Ureter (tissue), 1 donor: ENCODE measurements at places on chromosomes 12 and 14.

- no peak for DNase-seq
Observed at GRCh38 chr12:55699471-55700055, 8.1 kb downstream of the ITGA7 start.

DNA sequence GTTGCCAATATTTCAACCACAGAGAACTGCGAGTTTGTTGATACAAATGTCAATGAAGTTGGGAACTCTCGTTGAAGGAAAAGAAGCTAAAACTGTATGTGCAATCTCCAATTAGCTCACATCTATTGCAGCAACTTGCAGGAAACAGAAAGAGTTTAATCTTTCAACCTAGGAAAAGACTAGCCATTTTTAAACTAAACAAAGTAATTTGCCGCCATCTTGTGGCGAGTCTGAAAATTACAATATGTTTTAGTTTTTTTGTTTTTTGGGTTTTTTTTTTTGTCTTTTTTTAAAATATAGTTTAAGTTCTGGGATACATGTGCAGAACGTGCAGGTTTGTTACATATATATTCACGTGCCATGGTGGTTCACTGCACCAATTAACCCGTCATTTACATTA lies 131.2 kb upstream of the FOXG1 start:
- DNase-seq = no peak

- no peak for DNase-seq
Observed at GRCh38 chr14:89388853-89389252, 28.2 kb downstream of the FOXN3 start.

- DNase-seq = no peak
Observed at GRCh38 chr12:27555361-27555760, 31.4 kb downstream of the PPFIBP1 start.

- DNase-seq = no peak
Observed at GRCh38 chr14:78970677-78971076, 800.5 kb downstream of the NRXN3 start.

DNA sequence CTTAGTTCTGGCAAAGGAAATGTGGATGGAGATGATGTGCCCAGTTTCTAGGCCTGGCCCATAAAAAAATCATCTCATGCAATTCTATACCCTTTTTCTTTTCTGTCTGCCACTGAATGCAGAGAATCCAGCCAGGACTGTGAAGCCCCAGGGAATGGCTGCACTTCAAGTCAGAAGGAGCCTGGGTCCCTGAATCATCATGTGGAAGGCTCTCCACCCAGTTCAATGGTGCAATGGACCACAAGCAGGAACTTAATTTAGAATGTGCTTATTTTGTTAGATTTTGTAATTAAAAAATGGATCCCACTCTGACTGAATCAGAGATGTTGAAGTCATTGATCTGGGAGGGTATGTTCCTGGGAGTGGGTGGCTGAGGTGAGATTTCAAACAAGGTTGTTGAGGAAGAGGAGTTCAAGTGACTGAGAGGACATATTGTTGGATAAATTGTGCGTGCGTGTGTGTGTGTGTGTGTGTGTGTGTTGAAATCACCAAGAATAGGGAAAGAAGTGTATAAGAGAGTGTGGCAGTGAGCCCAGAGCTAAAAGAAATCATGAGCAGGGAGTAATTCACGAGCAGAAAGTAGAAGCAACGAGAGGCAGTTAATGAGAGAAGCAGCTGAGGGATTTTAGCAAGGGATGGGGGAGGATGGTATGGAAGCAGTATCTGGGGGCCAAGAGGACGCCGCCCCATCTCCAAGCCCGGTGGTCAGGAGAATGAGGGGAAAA lies 125.4 kb downstream of the TMX1 start:
- no peak for DNase-seq

GRCh38 chr12:117118838-117119591 lies 19.8 kb upstream of the TESC start:
- DNase-seq = no peak

DNA sequence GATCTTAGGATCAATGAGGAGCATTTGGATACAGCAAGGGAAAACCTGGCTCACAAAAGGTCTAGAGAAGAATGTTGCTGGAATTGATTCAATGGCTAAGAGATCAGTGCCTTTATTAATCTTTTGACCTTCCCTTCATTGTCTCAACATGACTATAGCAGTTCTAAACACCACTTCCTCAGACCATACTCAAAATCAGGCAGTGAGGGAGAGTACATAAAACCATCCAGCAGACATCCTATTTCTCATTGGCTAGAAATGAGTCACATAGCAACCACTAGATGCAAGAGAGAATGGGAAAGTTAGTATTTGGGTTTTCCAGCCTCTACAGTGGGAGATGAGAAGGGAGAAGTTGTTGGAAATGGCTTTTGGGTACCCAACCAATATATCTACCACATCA lies 151.4 kb upstream of the NUDT4 start:
- DNase-seq = no peak

DNA sequence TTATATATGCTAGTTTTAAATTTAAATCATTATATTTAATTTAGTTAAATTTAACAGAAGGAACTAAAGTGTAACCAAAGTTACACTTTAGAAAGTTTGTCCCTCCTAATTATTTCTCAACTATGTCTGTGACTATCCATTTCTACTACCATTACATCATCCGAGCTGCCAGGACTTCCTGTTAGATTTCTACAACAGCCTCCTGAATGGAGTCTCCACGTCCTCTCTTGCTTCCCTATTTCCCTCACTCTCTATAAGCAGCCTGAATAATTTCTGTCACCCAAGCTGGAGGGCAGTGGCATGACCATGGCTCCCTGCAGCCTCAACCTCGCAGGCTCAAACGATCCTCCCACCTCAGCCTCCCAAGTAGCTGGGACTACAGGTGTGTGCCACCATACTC lies 84.1 kb downstream of the TTC7B start:
- DNase-seq = peak; percentile 2
